SW480 (cell line): ENCODE measurements at places on chromosomes 1 and 21.

DNA sequence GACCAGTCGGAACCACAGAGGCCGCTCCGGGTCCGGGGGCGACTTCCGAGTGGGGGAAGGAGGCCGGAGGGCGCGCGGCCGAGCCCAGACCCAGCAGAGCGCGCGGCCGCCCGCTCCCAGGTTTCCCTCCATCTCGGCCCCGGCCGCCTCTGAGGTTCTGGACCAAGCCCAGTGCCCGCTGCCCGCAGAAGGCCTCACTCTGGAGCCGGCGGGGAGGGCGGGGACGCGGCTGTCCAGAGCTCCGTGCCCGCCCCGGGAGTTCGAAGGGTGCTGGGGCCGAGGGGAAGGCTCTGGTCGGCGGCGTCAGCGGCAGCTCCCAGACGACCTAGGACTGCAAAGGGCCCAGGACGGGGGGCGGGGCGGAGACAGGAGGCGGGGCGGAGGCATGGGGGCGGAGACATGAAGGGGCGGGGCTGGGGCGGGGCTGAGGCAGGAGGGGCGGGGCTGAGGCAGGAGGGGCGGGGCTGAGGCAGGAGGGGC lies 48.0 kb upstream of the SLC19A1 start:
- no peak for DNase-seq

GRCh38 chr1:184823080-184823479 lies 68.4 kb upstream of the EDEM3 start:
- DNase-seq = no peak

- no peak for DNase-seq
Observed at GRCh38 chr1:89627596-89627962, 5.3 kb upstream of the LRRC8C start.

- DNase-seq = no peak
Observed at GRCh38 chr21:18743531-18743930, 339.9 kb upstream of the TMPRSS15 start.

DNA sequence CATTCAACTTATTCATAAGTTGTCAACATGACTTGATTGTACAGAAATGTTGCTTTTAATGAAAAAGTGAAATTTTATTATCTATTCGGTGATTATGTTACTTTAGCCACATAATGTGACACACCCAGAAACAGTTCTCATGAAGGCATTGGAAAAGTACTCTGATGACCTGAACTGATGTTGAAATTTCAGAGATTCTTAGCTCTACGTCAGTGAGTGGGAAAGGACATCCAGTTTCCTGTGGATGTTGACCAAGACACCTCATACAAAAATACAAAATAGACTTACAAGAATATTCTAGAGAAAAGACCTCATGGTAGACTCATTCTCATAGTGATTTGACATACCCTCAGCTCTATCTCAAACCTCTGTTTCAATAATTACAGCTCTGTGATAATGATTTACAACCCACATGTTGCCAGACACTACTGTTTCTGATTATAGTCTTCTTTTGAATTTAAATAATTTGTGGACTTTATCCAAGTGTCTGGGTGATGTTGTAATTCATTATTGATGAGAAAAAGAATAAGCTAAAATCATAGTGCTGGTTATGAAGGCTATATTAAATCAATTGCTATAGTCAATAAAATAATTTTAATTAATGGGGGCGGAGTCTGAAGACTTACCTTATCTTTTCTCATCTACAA lies 37.3 kb downstream of the KCNK2 start:
- DNase-seq = no peak

- no peak for DNase-seq
Observed at GRCh38 chr1:60156371-60156770, 82.8 kb upstream of the C1orf87 start.

- DNase-seq = no peak
Observed at GRCh38 chr21:43720539-43721166, 1.7 kb downstream of the PDXK start.

GRCh38 chr1:17563494-17564281 lies 24.2 kb downstream of the ARHGEF10L start:
- DNase-seq = no peak

DNA sequence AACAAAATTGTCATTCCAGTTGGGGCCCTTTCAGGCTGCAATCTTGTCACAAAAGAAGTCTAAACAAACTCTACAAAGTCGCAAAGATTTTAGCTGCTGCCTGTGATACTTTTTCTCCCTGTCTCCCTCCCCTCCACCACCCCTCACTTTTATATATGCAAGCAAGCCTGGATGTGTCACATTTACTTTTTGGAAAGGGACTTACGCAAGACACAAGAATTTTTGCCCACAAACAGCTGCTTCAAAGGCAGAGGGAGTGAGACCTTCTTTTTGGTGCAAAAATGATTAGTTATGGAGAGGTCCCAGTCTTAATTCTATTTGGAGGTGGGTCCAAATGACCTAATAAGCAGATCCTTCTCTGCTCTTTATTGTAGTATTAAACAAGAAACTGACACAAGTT lies 22.9 kb upstream of the RALGPS2 start:
- no peak for DNase-seq

DNA sequence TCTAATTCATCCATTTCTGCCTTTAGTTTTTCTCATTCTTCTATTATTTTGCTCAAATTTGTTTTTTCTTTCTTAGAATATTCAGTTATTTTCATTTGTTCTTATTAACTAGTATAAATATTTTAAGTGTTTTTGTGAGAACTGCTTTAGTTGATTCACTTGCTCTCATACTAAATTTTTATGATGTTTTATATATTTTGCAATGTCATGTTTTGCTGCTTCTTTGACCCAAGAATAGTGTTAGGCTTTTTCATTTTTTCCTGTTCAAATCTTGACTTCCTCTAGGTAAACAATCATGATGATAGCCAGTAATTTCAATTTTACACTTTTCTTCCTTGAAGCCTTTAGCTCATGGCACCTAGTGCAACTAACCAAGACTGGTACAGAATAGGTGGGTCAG lies 45.2 kb downstream of the MAN1A2 start:
- DNase-seq = no peak

DNA sequence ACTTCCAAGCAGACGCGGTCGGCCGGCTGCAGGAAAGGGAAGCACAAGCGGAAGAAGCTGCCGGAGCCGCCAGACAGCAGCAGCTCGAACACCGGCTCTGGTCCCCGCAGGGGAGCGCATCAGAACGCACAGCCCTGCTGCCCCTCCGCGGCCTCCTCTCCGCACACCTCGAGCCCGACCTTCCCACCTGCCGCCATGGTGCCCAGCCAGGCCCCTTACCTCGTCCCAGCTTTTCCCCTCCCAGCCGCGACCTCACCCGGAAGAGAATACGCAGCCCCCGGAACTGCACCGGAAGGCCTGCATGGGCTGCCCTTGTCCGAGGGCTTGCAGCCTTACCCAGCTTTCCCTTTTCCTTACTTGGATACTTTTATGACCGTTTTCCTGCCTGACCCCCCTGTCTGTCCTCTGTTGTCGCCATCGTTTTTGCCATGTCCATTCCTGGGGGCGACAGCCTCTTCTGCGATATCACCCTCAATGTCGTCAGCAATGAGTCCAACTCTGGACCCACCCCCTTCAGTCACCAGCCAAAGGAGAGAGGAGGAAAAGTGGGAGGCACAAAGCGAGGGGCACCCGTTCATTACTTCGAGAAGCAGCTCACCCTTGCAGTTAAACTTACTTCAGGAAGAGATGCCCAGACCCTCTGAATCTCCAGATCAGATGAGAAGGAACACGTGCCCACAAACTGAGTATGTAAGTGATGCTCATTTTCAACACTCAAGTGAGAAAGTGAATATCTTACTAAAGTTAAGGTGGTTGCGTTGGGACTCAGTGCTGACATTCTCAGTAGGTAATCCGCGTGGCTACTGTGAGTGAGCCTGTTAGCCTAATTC lies 25.5 kb downstream of the UTS2 start:
- DNase-seq = no peak

- DNase-seq = no peak
Observed at GRCh38 chr1:21362096-21362495, 71.8 kb upstream of the ECE1 start.

GRCh38 chr1:12083766-12084165 lies 20.7 kb downstream of the TNFRSF8 start:
- no peak for DNase-seq

DNA sequence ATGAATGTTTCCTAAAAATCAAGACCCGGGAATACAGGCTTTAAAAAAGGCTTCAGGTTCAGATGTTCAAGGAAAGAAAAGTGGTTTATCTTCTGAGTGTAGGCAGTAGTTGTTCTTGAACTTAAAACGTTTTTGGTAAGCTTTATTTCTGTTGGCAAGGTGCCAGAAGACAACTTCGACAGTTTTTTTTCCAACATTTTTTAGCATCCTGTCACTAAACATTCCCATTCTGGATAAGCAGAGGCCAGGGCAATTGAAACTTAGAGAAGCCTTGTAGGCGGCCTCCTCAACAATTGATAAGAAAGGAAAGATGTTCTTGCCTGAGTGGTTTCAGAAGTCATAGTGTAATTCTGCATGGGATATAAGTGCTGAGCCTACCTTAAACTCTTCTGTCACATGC lies 66.7 kb downstream of the PATJ start:
- DNase-seq = no peak

DNA sequence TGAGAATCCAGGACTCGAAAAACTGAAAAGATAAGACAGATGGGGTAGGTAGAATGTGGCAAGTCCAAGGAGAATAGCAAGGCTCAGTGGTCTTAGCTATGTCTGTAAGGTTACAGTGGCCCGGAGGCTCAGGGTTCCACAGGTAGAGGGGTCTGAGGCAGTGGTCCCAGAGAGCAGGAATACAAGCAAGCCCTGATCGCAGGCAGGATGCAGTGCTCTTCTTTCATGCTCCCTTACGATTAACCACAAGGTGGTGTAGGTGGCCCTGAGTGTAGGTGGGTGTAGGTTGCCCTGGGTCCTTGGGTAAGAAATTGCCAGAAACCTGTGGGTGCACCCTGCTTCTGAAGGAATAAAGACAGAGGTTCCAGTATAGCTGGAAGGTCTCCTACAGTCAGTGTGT lies 99.1 kb upstream of the RAB3GAP2 start:
- no peak for DNase-seq

DNA sequence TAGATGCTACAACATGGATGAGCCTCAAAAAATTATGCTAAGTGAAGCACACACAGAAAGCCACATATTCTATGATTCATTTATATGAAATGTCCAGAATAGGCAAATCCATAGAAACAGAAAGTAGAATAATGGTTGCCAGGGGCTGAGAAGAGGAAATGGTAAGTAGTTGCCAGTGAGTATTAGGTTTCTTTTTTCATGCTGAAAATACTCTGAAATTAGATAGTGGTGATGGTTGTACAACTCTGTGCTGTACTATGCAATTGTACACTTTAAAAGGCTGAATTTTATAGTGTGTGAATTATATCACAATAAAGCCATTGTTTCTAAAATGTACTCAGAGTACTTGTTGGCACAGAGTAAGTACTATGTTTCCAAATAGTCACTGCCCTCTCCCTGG lies 15.5 kb upstream of the GFI1 start:
- DNase-seq = no peak
